ENCODE measurements at places on chromosomes 6 and 20.

DNA sequence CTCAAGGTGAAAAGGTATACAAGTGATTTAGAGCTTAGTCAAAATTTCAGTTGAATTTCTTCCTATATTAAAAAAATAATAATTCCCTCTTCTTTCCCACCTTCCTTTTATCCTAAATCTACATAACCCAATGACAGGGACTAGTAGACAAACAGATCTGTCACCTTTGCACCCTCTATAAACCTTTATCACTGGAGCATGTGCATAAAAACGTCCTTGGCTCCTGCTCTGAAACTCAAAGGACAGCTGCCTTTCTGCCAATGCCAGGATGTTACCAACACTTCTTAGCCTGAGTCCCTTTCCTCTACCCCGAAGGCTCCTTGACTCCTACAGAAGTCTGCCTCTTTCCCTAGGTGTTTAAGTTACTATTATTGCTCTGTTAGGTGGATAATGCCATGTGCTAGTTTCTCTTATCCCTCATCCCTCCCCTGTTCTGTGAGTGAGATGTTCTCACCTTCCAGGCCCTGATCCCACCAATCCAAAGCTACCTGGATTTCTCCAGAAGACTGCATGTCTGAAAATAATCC lies 4.3 kb downstream of the CLVS2 start:
- DNase-seq: no peak

DNA sequence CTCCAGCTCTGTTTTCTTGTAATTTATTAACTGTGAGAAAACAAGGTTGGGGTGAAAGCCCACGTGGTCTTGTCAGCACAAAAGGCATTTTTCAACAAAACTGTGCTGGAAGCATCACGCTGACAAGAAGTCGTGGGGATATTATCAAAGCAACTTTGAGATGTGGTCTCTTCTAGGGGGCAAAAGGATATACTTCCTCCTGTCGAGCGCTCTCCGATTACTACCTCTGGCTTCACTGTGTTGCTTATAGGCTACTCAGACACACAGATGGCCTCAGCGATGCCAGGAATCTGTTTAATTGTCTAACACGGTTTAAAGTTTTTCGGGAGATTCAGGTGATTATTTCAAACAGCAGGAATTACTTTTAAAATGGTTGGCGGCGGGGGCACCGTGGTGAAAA lies 275.9 kb upstream of the SOX4 start:
- no peak for DNase-seq

- DNase-seq: no peak
These were observed 61.7 kb downstream of the CDH22 start for GRCh38 chr20:46246559-46246958.

GRCh38 chr6:6891125-6891721 lies 216.5 kb upstream of the RREB1 start:
- DNase-seq: no peak

DNA sequence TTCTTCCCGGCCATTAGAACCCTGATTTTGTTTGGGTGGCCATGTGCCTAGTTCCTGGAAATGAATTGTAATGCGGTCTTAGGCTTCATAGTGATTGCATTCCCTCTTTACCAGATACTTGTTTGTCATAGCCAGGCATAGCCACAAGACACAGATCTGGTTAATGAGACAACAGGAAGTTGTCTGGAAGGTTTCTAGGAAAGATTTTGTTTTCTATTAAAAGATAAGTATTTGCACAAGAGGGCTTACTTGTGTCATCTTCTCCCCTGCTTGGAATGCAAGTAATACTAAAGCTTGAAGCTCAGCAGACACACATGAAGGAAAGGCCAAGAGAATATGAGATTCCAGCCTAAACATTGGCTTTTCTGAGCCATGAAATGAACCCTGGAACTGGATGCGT lies 12.9 kb downstream of the FARS2 start:
- DNase-seq: no peak

- no peak for DNase-seq
These were observed 417.7 kb upstream of the JAG1 start for GRCh38 chr20:11091511-11091910.

DNA sequence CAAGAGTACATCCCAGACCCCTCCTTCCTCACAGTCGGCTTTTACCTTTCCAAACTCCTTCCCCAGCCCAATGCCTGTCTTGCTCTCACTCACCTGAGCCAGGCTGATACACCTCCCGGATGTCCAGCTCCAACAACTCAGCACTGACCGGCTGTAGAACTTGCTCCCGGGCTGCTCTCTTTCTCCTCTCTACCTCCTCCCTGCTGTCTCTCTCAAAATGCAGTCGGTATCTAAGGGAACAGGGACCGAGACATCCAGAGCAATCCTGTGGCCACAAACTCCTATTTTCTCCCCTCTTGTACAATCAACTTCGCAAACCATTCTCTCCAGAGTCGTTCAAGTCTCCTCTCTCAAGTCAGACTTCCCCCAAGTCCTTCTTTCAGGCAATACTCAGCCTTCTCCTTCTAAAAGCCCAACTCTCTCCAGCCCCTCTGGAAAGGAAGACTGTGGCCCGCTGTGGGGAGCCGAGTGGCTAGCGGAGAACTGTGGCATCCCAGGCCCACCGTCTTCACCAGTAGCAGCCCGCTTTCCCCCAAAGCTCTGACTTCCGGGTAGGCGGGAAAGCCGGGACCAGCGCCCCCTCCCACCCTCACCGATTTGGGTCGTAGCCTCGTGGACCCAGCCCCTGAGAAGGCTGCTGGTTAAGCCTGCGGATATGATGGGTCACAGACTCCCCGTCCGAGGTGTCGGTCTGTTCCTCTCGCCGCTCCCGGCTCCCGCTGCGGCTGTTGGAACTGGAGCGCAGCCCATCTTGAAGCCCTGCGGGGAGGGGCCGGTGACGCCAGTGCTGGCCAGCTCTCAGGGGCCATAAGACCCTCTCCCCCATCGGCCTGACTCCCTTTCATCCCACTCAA lies 1.1 kb downstream of the GNL1 start:
- DNase-seq: no peak

DNA sequence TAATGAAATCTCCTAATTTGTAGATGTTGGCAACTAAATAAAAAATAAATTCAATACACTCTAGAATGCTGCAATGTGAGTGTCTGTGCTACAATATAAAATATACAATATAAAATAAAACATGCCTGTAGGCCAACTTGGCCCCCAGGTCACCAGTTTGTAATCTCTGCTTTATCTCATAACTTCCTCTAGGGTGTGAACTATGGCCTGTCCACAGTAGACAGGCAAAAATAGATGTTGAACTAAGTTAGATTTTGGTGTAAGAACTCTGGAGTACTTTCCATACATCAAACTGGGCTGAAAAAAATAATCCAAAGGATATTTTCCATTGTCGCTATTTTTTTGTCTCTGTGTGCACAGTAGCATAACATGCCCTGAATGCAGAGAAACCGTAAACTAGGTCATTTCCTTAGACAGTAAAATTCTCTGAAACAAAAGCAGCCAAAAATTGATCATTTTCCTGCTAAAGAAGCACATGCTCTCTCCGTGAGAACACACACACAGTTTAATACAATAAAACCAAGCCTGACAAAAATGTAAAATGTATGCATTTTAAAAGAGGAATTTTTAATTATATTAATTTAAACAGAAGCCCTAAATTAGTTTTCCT lies 98.5 kb upstream of the ZFP64 start:
- no peak for DNase-seq

DNA sequence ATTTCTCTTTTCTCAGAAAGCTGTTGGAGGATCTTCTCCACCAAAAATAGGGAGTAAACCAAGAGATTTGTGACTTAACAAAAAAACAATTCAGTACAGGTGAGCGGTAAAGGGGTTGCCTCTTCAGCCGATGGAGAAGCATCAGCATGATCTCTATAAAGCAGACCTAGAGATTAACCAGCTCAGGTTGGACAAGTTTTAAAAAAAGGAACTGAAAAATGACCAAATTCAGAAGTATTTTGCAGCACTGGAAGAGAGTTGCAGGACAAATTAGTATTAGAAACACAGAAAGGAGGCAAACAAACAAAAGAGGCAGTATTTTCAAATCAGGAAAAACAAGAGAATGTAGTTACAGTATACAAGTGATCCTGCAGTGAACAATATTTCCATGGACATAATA lies 39.6 kb upstream of the ZNF184 start:
- DNase-seq: no peak

DNA sequence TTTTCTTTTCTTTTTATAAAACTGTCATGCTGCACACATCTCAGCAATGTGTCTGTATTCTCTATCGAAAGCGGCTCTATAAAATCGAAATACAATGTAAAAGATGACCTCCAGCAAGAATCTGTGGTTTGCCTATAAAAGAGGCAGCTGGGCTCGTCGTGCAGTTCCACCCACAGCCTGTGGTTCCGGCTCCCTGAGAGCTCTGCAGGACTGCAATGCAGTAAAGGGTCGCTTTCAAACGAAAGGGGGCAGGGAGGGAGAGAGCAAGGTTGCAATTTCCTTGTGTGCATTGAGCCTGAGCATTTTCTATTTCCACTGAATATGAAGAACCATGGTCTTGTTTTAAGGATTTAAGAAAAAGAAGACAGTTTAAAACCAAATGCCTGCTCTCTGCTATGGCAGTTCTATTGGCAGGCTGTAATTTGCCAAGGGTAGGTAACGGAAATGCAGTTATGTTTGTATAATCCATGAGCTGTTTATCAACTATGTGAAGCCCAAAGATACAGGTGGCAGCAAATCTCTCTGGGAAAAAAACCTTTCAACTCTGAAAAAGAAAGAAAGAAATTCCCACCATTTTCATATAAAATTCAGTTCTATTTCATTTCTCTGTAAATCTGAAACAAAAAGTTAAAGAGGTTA lies 236.5 kb downstream of the HACE1 start:
- DNase-seq: no peak

DNA sequence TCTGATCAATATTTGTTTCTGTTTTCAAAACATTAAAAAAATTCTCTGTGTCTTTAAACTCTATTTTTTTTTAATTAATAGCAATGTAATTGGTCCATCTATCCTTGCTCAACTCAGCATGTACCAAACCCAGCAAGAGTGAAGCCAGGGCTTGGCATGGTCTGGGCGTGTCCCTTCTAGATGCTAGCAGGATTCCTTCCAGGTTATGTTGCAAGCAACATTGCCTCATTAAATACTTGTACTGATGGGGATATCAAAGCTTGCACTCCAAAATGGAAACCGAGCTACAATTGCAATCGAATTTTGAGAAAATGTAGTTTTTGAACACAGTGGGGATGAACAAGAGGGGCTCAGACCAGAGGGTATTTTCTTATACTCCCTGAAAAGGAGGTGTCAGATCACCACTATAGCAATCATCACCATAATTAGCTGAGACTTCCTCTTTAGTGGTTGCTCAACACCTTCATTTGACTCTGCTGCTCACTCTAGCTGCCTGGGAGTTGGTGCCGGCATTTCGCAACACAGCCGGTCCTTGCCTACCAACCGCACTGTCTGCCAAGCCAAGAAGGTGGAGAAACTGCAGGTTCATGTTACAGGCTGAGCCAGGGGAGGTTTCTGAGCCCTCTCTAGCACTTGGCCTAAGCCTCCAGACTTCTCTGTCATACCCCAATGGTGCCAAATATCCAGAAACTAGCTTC lies 67.8 kb upstream of the RALGAPA2 start:
- DNase-seq: no peak

GRCh38 chr6:8578006-8578405 lies 142.7 kb upstream of the SLC35B3 start:
- no peak for DNase-seq

DNA sequence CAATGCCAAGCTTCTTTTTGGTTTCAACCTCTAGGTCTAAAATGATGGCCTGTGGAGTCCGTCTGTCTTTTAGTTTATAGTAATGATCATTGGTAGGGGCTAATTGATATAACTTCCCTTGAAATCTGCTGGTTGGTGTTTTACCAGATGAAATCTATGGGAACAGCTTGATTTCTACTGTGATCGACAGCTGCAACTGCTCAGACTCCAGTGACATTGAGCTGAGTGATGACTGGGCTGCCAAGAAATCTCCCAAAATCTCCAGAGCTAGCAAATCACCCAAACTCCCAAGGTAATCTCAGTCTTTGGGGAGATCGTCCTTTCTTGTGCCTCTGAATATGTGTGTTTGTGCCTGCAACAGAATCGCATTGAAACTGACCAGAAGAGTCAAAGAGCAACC lies 70.5 kb upstream of the TMEM181 start:
- DNase-seq: no peak

GRCh38 chr20:25353353-25353746 lies 37.3 kb downstream of the ABHD12 start:
- no peak for DNase-seq

- no peak for DNase-seq
These were observed 315.7 kb upstream of the EPHA7 start for GRCh38 chr6:93735099-93735498.

Measured in NCI-H1694 treated with DMSO at 0.1 percent for 48 hours (cell line).